ENCODE measurements at places on chromosomes 1 and 21. TPM values are rescaled to one million over a fixed set of nuclear protein-coding genes. Genes with fewer than 3 reads are reported as not detected.

Gene FCRLB
- total RNA-seq: 0.66 TPM

Gene SEC22B
- 12.6 TPM for total RNA-seq

Gene ITLN1
- total RNA-seq: not detected

Gene AMY1C
- total RNA-seq: not detected

Gene OR2T29
- not detected for total RNA-seq

Gene CFHR3
- total RNA-seq: not detected

Gene KLHDC9
- 2.4 TPM for total RNA-seq

Gene TRMT13
- 4.7 TPM for total RNA-seq

DNA sequence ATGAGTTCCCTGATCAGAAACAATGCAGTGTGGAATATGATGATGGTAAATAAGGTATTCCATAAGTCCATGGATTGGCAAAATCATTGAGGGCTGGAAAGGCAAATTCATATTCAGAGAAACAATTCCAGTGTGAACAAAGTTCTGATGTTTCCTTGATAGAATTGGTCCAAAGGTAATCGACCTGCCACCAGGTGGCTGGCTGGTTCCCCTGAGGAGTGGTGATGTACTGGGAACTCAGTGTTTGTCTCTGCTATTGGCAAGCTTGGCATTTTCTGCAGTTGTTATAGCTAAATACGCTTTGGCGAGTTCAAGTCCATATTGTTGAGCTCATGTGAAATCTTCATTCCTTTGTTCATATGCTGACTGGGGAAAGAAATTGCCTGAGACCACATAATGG, 165.5 kb upstream of the PTGFR start:
- no peak for DNase-seq

- DNase-seq: no peak
Measured at GRCh38 chr21:14943616-14944015, 121.2 kb downstream of the NRIP1 start.

GRCh38 chr1:173986951-173987350, 35.2 kb downstream of the RC3H1 start:
- DNase-seq: no peak

DNA sequence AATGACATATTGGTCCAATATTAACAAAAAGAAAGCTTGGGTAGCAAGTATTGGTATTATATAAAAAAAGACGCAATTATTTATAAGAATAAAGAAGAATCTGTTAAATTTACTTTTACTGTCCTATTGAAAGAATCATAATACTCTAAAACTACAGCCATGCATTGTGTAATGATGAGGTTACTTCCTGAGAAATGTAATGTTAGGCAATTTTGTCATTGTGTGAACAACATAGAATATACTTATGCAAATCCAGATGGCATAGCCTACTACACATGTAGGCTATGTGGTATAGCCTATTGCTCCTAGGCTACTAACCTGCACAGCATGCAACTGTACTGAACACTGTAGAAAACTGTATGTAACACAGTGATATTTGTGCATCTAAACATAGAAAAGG, 121.2 kb upstream of the PTGFR start:
- no peak for DNase-seq

DNA sequence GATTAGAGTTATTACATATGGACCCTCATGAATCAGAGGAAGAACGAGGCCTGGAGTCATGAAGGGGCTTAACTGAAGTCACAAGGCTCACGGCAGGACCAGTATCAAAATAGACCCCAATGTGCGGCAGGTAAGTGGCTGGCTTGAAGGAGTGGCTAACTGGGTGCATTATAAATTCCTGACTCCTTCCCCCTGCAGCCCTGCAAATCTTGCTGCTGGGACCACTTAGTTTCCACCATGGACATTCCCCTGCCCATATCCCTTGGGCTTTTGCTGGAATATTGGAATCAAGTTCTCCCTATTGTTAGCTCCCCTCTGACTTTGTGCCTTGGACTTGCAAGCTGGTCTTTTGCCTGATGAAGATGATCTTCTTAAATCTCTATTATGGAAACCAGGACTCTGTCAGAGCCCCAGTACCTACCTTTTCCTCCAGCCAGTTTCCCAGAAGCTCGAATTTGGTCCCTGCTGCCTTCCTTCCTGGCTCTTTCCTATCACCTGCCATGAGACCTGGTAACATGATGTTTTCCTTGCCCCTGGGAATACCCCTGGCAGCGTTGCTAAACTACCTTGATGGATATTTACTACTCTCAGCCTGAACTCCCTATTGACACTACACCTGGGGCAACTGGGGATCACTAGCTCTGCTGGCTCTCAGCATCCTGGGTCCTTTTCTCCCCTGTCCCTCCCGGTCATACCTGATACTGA, 156.0 kb upstream of the JUN start:
- no peak for DNase-seq

GRCh38 chr1:46274225-46275029, 26.9 kb downstream of the RAD54L start:
- no peak for DNase-seq

DNA sequence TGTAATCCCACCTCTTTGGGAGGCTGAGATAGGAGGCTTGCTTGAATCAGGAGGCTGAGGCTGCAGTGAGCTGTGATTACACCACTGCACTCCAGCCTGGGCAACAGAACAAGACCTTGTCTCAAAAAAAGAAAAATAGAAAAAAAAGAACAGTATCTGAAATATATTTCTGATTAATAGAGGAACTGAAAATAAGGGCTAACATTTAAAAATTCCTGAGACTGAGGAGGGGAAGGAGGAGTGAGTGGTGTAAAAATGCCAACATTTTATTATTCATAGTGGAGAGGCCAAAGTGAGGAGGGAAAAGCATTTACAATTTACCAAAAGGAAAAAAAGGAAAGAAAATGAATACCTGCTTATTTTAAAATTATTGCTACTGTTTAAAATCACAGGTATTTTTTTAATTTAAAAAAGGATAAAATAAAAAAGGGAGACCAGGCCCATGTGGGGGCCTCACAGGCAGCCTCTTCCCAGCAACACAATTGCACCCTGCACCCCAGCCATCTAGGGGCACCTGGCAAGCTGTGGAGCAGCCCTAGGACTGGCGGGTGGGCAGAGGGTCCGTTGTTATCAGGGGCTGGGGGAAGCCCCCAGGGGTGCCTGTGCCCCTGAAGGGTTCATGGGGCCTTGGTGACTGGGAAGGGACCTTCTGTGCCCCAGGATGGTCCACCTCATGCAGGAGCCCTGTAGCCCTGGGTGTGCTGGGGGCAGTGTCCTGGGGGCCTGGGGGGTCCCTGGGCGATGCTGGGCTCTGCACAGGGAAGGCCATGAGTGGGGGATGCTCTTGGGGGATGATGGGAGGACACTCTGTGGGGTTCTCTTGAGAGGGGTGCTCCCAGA, 34.8 kb upstream of the ADARB1 start:
- DNase-seq: no peak

DNA sequence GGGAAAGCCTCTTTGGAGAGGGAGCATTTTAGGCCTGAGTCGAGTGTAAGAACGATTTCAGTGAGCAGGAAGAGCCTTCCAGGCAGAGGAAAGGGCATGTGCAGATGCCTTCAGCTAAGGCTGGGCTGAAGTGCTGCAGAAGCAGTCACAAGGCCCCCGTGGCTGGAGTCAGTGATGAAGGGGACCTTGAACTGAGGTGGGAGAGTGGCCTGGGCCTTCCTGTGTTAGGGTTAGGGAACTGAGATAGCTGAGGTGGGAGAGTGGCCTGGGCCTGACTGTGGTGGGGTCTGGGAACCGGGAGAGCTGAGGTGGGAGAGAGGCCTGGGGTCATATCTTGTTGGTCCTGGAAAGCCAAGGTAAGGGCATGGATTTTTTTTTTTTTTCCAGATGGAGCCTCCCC, 50.9 kb upstream of the ETV3 start:
- no peak for DNase-seq

- DNase-seq: peak; percentile 24
Measured at GRCh38 chr1:56897150-56898004, 42.8 kb downstream of the C8A start.

- no peak for DNase-seq
Measured at GRCh38 chr1:150352866-150353265, 11.1 kb upstream of the RPRD2 start.

- DNase-seq: no peak
Measured at GRCh38 chr1:74050386-74050785, 147.6 kb downstream of the LRRIQ3 start.

GRCh38 chr1:5938101-5938646, 54.1 kb downstream of the NPHP4 start:
- DNase-seq: no peak

GRCh38 chr1:220786057-220786336, 716 bp upstream of the MTARC1 start:
- DNase-seq: no peak

DNA sequence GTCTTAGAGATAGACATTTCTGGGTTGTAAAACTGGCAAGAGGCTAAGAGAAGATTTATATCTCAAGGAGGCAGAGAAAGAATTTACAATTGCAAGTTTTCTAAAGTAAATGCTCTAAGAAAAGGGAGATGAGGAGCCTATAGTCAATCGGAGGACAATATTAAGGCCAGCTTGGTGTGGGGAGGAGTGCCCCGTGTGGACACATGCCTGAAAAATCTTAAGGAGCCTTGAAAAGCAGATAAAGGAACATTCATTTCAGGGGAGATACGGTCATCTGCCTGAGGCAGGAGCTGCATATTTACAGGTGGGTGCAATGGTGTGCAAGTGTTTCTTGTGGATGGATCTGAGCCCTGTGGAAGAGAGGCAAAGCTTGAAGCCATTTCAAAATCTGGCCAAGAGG, 25.6 kb downstream of the FCRL2 start:
- DNase-seq: no peak

GRCh38 chr21:29307718-29308455, 9.2 kb downstream of the BACH1 start:
- DNase-seq: no peak

DNA sequence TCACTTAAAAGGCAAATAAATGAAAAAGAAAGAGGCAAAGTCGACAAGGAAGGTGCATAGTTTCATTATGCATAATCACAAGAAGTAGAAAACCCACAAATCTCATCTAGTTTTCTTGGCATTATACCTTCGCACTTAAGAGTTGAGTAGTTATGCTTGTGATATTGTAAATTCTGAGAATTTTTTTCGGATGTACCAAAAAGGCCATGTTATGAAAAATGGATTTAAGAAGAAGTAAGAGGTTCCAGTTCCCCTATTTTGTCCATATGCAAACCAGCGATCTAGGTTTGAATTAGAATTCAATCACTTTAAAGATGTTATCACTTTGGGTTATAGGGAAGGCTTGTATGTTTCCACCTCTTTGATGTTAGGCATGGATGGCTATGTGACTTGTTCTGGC, 7.9 kb upstream of the ERICH3 start:
- no peak for DNase-seq

- DNase-seq: no peak
Measured at GRCh38 chr1:53600001-53600400, 139.0 kb downstream of the GLIS1 start.

GRCh38 chr1:183756326-183756725, 48.6 kb upstream of the RGL1 start:
- DNase-seq: no peak

- DNase-seq: no peak
Measured at GRCh38 chr1:46098027-46098712, 34.3 kb downstream of the PIK3R3 start.

DNA sequence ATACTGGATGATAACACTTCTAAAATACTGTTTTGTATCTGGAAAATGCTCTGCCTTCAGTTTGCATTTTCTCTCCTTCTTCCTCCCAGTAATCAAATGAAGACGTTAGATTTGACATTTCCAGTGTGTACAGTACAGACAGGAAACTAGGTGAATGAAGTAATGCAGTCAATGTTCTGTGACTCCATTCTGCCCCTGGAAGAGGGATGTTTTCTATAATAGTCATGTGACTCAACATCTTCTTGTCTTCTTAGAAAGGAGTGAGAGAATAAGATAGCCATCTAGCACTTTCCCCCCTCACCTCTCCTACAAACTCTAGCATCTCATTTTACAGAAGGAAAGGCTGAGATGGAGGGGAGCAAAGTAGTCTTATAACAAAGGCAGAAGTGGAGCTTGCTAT, 77.6 kb downstream of the DDR2 start:
- no peak for DNase-seq

Data from heart left ventricle (tissue), 16 donors.